ENCODE measurements at places on chromosomes 6 and 20.

DNA sequence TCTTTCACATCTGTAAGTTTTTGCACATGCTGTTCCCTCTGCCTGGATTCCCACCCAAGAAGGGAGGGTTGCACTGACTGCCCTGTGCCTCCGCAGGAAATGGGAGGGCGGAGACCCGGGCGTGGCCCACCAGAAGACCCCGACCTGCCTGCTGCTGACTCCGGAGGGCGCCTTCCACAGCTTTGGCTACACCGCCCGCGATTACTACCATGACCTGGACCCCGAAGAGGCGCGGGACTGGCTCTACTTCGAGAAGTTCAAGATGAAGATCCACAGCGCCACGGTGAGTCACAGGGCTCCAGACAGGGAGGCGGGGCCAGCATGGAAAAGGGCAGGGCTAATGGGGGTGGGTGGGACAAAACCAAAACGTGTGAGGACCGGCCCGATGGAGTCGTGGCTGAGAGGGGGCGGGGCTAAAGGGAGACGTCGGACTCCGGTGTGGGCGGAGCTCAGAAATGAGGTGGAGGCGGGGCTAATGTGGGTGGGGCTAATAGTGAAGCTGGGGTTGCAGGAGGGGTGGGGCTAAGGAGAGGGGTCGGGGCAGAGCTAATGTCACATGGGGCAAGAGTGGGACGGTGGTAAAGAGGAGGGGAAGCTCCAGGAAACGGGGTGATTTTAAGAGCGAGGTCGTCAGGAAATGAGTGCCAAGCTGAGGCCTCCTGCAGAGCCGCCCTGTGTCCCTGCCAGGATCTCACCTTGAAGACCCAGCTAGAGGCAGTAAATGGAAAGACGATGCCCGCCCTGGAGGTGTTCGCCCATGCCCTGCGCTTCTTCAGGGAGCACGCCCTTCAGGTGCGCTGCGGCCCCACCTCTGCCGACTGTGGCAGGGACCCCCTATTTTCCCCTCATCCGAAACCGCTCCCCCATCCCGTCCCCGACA lies 12.6 kb downstream of the HSPA12B start:
- DNase-seq, result peak; percentile 69

GRCh38 chr20:7624886-7625285 lies 315.4 kb downstream of the HAO1 start:
- DNase-seq, result no peak

GRCh38 chr6:81886157-81886556 lies 133.7 kb upstream of the TENT5A start:
- no peak for DNase-seq

DNA sequence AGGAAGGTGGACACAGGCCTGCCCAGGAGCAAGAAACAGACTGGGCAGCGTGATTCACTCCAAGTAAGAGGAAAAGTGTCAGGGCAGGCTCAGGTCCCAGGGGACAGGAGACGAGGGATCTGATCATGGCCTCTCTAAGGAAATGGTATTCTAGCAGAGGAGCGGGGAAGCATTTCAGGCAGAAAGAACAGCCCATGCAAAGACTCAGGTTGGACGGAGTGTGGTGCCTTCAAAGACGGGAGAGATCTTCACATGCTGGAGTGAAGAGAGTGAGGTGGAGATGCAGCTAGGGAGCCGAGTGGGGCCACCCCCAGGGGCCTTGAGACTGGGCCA lies 161.1 kb downstream of the SYCP2 start:
- DNase-seq, result no peak

GRCh38 chr6:136640132-136640915 lies 90.1 kb upstream of the MAP7 start:
- DNase-seq, result no peak

DNA sequence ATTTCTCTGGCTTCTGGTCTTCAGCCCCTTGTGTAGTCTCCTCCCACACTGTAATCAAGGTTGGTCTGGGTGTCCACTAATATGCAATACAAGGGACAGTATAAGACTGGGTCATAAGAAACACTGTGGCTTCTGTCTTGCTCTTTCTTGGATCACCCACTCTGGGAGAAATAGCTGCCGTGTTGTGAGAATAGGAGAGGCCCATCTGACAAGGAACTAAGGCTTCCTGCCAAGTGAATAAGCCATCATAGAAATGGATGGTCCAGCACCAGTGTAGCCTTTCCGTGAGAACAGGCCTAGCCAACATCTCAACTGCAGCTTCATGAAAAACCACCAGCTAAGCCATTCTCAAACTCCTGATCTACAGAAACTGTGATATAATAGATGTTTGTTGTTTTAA lies 23.3 kb downstream of the BAG2 start:
- DNase-seq, result no peak

- peak; percentile 29 for DNase-seq
These were observed 86.7 kb upstream of the STMND1 start for GRCh38 chr6:17015144-17015543.

- no peak for DNase-seq
These were observed 27.9 kb downstream of the B4GALT5 start for GRCh38 chr20:49685809-49686208.

GRCh38 chr6:16184129-16184528 lies 54.3 kb upstream of the GMPR start:
- peak; percentile 72 for DNase-seq

- no peak for DNase-seq
These were observed 366.7 kb downstream of the THBS2 start for GRCh38 chr6:168886964-168887363.

DNA sequence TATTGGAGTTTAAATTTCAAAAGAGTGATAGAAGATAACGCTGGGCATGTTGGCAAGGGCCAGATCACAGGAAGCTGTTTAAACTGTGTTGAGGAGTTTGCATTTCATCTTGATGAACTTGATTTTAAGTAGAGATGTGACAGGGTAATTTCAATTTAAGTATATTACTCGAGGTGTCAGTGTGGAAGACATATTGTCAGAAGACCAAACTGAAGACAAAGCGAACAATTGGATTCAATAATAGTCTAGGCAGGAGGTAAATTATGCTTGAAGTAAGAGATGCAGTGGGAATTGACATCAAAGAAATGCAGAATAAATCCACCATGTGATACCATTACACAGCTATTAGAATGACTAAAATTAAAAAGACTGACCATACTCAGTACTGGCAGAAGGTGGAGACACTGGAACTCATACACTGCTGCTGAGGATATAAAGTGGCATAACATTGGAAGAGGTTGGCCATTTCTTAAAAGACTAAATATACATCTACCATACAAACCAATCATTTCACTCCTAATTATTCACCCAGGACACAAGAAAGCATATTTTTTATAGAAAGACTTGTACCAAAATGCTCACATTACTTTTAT lies 240.8 kb downstream of the ARHGAP18 start:
- no peak for DNase-seq

- no peak for DNase-seq
These were observed 37.3 kb downstream of the HECA start for GRCh38 chr6:139172151-139172550.

- DNase-seq, result no peak
These were observed 525.3 kb upstream of the JARID2 start for GRCh38 chr6:14720411-14721102.

GRCh38 chr6:166389119-166389518 lies 6.4 kb upstream of the MPC1 start:
- no peak for DNase-seq

- DNase-seq, result no peak
These were observed 290.2 kb downstream of the BTBD3 start for GRCh38 chr20:12207875-12208274.

DNA sequence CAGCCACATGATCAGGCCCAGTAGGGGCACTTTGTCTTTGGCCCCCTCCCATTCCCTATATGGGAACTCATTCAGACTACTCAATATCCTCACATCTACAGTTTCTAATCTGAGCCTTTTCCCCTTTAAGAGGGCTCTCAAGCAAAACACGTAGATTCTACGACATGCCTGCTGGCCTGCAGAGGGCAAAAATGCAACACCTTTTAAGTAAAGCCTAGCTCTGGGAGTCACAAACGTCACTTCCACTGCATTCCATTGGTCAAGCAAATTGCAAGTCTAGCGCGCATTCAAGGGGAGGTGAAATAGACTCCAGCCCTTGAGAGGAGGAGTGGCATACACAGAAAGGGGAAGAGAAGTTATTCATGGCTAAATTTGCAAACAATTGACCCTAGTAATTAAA lies 70.6 kb downstream of the CDC40 start:
- DNase-seq, result no peak

GRCh38 chr20:54469293-54469692 lies 6.1 kb upstream of the DOK5 start:
- no peak for DNase-seq

- no peak for DNase-seq
These were observed 67.8 kb downstream of the GFOD1 start for GRCh38 chr6:13419422-13420195.

GRCh38 chr6:100881707-100882040 lies 545 bp upstream of the ASCC3 start:
- DNase-seq, result peak; percentile 14

GRCh38 chr6:167719920-167720319 lies 106.8 kb upstream of the AFDN start:
- no peak for DNase-seq

- peak; percentile 49 for DNase-seq
These were observed 45.8 kb downstream of the TM9SF4 start for GRCh38 chr20:32155017-32155981.

DNA sequence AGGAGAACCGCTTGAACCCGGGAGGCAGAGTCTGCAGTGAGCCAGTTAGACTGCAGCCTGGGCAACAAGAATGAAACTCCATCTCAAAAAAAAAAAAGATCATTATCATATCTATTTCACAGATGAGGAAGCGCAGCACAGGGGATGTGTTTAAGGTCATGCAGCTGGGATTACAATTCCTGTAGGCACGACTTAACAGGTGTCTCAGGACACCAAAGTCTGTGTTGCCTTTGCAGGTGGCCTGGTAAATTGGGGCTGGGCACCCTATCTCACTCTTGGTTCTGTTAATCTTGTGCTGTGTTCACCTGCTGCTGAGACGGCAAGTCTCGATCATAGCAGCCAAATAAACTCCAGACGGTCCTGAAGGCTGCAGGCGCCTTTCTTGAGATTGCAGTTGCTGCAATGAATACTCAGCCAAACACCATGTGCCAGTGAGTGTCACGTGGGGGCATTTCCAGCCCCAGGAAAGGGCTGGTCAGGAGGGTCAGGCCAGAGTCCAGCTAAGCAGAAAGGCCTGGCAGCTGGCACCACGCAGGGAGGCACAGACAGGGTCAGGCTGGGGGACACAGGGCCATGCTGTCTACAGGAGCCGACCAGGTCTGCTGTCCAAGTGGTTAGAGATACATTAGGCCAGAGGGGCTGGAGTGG lies 55.8 kb downstream of the FGD2 start:
- DNase-seq, result no peak

GRCh38 chr6:128167552-128167951 lies 266.7 kb upstream of the THEMIS start:
- DNase-seq, result no peak

- no peak for DNase-seq
These were observed 62.1 kb downstream of the BMP2 start for GRCh38 chr20:6829510-6830116.

DNA sequence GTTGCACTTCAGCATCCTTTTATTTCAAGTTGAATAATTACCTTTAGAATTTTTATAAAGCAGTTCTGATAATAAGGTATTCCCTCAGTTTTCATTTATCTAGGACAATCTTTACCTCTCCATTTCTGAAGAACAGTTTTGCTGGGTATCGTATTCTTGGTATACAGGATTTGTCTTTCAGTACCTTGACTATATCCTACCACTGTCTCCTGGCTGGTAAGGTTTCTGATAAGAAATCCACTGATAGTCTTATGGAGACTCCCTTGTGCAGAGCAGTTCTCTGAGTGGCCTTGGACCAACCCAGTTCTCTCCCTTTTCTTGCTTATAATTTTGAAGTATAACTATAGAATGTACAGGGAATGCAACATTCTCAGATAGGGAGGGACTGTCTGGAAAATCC lies 51.3 kb upstream of the SAMD3 start:
- no peak for DNase-seq

- DNase-seq, result no peak
These were observed 22.9 kb upstream of the HLA-B start for GRCh38 chr6:31379850-31380249.

All from GM20000 (cell line).